ENCODE measurements at places on chromosomes 3 and 15.

- no peak for DNase-seq
Measured at GRCh38 chr3:127698691-127699415, 26.1 kb downstream of the ABTB1 start.

DNA sequence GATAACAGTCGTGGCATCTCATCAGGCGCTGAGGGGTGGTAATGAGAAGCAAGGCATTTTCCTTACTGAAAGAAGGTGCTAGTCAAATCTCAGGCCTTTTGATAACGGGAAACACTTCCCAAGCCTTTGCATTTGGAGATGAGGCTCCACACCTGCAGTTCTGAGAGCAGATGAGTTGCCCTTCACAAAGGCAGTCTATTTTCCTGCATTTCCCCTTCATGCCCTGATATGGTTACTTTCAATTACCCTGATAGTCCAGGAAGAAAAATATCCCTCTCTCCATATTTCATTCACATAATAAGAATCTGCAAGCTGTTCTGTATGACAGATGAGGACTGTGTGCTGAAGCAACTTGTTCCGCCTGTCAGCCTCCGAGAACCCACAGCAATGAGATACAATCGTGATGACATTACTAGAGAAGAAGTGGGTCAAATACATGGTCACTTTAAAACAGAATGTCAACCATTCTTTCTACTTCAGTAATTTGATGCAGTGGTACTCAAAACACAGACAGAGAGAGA lies 25.0 kb downstream of the FHIT start:
- DNase-seq, result no peak

GRCh38 chr3:190502946-190503345 lies 10.9 kb upstream of the IL1RAP start:
- no peak for DNase-seq

GRCh38 chr3:131174752-131175151 lies 148.1 kb downstream of the NEK11 start:
- DNase-seq, result no peak

GRCh38 chr15:50783411-50783810 lies 17.9 kb upstream of the SPPL2A start:
- no peak for DNase-seq

GRCh38 chr3:50607271-50608091 lies 4.1 kb downstream of the CISH start:
- DNase-seq, result no peak

DNA sequence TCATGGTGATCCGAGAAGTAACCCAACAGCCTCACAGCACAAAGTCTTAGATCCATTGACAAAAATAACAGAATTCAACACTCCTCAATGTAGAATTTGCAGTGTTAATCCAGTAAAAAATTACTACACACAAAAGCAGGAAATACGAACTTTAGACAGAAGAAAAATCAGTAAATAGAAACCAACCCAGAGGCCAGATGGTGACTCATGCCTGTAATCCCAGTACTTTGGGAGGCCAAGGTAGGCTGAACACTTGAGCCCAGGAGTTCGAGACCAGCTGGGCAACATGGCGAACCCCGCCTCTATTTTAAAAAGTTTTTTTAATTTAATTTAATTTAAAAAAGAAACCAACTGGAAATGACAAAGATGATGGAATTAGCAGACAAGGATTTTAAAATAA lies 36.1 kb downstream of the SELENOT start:
- no peak for DNase-seq
